ENCODE measurements at places on chromosomes 3 and 15.

- DNase-seq: no peak
Observed at GRCh38 chr3:172410702-172411477, 37.4 kb downstream of the GHSR start.

DNA sequence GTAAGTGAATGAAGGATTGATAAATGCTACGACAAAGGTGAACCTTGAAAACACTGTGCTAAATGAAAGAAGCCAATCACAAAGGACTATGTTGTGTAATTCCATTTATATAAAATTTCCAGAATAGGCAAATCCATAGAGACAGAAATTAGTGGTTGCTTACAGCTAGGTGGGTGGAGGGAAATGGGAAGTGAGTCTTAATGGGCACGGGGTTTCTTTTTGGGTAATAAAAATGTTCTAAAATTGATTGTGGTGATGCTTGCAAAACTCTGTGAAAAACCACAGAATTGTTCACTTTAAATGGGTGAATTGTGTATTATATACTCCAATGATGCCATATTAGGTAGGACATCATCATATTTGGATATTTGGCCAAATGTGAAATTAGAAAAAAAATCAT, 20.9 kb upstream of the TEX9 start:
- no peak for DNase-seq

DNA sequence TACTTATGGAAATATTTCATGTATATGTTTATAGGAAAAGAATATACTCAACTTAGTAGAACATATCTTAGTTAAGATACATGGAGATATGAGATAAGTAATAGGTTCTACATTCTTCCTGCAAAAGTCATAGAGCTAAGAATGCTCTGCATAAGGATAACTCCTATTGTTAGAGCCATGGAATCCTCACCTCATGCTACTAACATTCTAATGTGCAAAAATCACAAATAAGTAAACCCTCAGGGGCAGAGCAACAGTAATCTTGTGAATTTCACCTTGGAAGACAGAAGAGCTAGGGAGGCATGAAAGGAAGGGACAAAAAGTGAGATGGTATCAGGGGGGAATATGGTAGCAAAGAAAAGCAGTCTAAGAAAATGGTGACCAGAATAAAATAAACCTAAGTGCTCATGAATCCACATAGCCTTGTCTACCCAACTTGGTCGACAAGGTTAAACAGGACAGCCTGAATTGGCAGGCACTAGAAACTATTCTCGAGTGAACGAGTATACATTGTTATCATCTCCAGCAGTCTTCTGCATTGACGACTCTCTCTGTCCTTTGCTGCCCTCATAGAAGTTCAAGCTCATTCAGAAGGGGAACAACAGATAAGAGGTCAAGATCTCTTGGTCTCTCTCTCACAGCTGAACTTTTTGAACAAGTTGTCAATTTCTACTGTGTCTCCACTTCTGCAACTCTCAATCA, 52.8 kb downstream of the XRN1 start:
- no peak for DNase-seq

GRCh38 chr15:82646250-82647044, 716 bp downstream of the CPEB1 start:
- no peak for DNase-seq

DNA sequence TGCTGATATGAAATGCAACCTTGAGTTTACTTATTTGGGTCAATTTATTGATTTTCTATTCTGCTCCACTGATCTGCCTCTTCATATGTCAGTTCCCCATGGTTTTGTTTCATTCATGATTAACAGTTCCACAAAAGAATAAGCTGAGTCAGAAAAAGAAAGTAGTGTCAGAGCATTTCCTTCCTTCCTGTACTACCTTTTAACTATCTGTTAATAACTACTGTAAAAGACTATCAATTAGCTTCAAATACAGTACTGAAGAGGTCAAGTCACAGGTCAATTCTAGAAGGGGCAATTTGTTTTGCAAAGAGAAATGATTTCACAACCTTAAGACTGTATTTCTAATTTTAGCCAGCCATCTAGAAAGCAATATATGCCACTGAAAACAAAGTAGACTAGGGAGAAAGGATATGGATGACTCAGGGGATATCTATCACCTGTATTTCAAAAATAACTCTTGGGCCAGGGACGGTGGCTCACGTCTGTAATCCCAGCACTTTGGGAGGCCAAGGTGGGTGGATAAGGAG, 129.5 kb downstream of the TFDP2 start:
- no peak for DNase-seq

GRCh38 chr15:80991421-80991820, 1.8 kb upstream of the MESD start:
- DNase-seq: no peak

DNA sequence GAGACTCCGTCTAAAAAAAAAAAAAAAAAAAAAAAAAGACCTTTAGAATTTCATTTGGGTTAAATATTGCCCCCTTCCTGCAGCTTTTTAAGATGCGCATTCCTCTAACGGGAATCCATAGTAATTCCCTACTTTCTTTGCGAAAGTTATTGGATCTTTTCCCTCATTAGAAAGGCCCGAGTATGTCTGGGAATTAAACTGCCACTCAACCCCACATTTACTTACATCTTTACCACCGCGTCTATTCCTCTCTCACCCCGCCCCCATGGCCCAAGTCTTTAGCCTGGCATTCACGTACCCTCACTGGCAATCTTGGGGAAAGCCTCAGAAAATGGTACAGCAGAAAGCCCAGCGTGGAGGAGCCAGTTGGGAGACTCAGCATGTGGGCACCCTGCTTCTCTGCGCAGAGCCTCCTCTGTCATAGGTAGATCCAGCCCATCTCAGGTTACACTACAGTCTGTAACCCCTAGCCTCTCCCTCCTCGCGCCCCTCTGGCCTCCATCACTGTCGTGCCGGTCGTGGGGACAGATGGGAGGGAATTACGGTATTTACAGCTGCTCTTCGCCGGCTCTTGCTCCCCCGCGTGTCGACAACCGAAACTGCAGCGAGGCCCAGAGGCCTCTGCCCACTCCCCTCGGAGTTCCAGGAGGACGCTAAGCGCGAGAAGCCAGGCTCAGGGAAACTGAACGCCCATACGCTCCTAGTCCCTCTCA, 6.4 kb upstream of the ANKDD1A start:
- DNase-seq: no peak

GRCh38 chr15:88648357-88649214, 9.8 kb downstream of the ISG20 start:
- DNase-seq: no peak

DNA sequence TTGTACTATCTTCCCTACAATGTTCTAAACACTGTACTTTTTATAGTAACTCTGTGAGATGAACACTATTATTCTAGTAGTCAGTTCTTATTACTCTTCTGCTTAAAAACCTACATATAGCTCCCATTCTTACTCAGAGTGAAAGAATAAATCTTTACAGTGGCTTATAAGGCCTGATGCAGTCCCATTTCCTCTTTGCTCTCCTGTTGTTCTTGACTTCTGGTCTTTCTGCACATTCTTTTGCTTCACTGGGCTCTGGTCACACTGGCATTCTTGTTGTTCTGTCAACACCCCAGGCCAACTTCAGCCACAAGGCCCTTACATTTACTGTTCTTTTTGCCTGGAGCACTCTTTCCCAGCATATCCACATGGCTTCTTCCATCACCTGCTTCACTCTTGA, 58.2 kb upstream of the TP63 start:
- DNase-seq: no peak

GRCh38 chr3:118828351-118828750, 206.3 kb downstream of the IGSF11 start:
- DNase-seq: no peak

GRCh38 chr3:76487446-76487845, 552.5 kb upstream of the ROBO2 start:
- no peak for DNase-seq

DNA sequence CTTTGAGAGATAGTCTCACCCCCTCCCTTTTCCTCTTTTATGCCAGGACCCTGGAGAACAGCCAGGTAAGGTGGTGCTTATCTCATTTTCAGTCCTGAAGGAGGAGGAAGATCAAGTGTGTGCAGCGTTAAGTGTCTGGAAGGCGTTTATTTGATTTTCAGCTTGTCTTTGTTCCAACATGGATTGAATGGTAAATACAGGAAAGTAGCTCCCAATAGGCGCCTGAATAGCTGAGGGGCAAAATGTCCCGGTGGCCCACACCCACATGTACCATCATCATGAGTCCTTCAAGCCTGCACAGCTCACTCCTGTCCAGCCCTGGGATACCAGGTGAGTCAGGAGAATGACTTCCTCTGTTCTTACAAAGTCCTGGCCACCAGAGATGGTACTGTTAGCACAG, 73.5 kb downstream of the CEMIP start:
- no peak for DNase-seq

DNA sequence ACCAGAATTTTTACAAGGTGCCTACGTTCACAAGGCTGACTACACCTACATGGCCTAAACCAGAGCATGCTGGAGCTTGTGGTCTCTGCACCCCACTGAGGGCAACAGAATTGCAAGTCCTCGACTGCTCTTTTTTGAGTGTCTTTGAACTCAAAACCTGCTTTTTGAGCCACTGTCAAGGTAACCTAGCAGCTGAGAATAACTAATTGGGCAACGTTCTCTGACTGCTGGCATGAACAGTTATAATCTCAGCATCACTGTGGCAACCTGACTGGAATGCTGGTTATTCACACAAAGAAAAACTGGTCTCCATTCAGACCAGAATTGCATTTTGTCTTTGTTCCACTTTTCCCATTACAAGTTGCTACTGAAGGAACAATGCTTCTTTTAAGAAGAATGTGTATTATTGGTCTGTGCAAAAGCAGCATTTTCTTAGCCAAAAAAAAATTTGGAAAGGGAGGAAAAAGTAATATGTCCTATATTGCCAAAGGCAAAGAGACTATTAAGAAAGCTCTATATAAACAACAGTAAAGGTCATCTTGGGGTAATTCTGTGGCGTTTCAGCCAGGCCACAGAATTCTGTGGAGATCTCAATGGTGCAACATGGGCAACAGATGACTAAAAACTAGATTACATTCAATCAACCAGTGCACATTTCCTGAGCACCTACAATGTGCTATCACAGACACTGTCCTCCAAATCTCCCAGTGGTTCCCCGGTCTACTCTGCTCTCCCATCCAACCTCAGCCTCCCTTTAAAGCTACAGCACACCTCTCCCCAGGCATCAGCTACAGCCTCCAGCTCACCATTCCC, 76.8 kb downstream of the TNIK start:
- DNase-seq: no peak
